ENCODE measurements at places on chromosomes 16 and 17.

GRCh38 chr16:85127379-85127723, 15.1 kb upstream of the CIBAR2 start:
- DNase-seq, result no peak

GRCh38 chr16:81942007-81942601, 69.2 kb downstream of the SDR42E1 start:
- no peak for DNase-seq

- no peak for DNase-seq
Observed at GRCh38 chr17:47989700-47990099, 18.8 kb downstream of the CDK5RAP3 start.

GRCh38 chr17:36118477-36119353, 15.1 kb downstream of the CCL4 start:
- no peak for DNase-seq

DNA sequence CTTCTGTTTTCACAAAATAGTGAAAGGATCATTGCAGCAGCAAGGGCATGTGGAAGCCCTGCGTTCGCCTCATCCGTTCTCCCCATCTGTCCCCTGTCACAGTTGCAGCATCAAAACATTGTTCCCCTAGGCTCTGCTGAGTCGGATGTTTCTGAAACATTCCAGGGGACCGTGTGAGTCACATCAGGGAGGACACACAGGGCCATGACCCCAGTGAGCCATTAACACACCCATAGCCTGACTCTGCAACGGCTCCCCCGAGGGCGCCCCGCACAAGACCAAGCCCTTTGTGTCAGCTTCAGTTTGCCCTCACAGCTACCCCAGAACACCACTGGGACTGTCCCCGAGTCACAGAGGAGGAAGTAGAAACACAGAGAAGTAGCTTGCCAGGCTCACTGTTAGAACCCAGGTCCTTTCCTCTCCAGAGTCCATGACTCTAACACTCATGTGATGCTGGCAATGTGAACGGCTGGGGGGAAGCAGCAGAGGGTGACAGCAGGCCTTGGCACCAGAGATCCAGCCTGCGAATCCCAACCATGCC, 63.3 kb upstream of the HSBP1 start:
- DNase-seq, result no peak

DNA sequence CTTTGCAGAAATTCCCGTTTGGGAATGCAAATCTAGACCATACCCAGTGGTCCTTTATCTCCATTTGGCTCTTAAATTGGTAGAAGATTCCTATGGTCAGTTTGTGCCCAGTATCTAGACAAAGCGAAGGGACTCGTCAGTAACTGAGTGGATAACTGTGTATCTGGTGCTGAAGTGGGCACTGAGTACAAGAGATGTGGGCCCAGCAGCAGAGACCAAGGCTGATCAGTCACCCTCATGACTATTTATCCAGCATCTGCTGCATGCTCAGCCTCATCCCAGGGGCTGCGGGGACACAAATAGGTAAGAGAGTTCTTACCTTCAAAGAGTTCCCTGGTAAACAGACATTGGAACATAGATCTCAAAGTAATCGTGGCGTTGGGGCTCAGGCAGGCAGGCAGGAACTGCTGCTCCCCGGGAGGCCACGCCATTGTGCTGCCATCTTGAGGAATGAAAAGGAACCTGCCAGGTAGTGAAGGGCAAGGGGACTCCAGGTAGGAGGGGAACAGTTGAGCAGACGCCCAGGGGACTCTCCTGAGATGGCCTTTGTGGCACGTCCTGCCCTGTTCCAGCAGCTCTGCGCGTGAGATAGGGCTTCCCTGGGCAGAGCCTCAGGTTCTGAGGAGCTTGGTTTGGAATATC, 10.3 kb downstream of the NT5M start:
- DNase-seq, result peak; percentile 62

DNA sequence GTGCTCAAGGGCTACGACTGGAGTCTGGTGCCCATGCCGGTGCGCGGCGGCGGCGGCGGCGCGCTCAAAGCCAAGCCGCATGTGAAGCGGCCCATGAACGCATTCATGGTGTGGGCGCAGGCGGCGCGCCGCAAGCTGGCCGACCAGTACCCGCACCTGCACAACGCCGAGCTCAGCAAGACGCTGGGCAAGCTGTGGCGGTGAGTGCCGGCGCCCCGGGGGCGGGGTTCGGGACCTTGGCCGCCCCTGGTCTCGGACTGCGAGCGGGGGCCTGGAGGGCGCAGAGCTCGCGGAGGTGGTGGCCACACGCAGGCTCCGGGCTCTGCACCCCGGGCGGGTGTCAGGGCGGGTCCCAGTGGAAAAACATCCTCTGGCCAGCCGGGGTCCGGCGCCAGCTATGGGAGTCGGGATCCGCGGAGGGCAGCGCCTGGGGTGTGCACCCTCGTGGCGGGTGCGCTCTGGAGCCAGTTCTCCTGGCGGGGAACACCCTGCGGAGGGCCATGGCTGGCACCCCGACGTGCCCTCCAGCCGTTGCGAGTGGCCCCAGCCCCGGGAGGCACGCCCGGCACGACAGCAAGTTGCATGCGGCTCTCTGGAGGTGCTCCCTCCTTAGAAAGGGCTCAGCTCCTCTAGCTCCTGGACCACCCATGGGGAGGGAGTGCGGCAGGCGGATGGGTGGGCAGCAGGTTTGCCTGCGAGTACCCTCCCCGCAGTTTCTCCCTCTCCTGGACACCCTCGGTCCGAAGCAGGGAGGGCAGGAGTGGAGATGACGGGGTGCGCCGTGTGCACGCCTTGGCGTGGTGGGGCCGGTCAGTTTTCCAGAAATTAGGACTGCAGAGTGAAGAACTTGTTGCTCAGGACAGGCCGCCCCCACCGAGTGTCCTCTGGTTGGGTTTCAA, 824 bp downstream of the SOX8 start:
- DNase-seq, result no peak

- no peak for DNase-seq
Observed at GRCh38 chr17:2932946-2933345, 130.5 kb downstream of the OR1D5 start.

GRCh38 chr16:29232811-29233704, 173.5 kb downstream of the NPIPB11 start:
- DNase-seq, result no peak

GRCh38 chr16:19240494-19240893, 45.0 kb upstream of the CLEC19A start:
- no peak for DNase-seq

GRCh38 chr17:14950686-14951085, 314.4 kb downstream of the PMP22 start:
- no peak for DNase-seq

GRCh38 chr16:4241928-4242283, at the start of gene SRL:
Gene SRL (minus strand): TSS chr16:4242080. CDS start chr16:4242067, 13 bp downstream.
- DNase-seq, result no peak

GRCh38 chr17:57478478-57479250, 222.3 kb downstream of the MSI2 start:
- no peak for DNase-seq

GRCh38 chr17:10050597-10051101, 145.6 kb upstream of the RCVRN start:
- no peak for DNase-seq

- DNase-seq, result no peak
Observed at GRCh38 chr16:9670033-9670432, 512.2 kb downstream of the GRIN2A start.

DNA sequence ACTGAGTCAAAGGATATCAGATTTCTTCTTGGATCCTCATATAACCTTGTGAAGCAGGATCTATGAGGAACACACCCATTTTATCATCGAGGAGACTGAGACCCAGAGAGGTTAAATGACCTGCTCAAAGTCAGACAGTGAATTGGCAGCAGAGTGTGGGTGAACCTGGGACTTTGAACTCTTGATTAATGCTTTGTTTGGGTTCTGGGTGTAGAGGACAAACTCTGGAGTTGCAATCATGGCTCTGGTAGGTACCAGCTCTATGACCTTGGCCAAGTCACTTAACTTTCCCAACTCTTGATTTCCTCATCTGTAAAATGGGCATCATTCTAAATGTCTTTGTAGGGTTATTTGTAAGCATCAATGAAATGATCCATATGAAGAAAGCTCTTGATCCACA, 166.4 kb downstream of the HAPSTR1 start:
- no peak for DNase-seq

All from effector memory CD4-positive, alpha-beta T cell (primary cell).